ENCODE measurements at places on chromosomes 5 and 9. TPM values are rescaled to one million over a fixed set of nuclear protein-coding genes. Genes with fewer than 3 reads are reported as not detected.

DNA sequence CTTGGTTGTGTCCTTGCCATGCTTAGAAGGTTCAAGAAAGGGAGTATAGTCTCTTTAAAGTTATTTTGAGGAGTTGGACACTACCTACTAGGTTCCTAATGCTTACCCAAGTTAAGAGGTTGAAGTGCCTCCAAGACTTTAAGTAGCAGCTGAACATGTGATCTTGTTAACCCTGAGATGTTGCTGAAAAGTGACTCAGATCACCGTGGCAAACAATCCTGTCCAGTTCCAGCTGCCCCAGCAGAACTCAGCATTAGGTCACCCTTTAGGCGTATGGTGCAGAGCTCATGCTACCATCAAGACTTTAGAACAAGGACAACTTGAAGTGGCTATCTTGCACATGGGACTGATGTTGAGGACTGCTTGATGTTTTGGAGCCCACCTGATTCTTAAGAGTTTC, 22.5 kb downstream of the ZNF462 start:
- DNase-seq, result no peak

- DNase-seq, result no peak
Measured at GRCh38 chr9:132519033-132519432, 63.4 kb upstream of the BARHL1 start.

DNA sequence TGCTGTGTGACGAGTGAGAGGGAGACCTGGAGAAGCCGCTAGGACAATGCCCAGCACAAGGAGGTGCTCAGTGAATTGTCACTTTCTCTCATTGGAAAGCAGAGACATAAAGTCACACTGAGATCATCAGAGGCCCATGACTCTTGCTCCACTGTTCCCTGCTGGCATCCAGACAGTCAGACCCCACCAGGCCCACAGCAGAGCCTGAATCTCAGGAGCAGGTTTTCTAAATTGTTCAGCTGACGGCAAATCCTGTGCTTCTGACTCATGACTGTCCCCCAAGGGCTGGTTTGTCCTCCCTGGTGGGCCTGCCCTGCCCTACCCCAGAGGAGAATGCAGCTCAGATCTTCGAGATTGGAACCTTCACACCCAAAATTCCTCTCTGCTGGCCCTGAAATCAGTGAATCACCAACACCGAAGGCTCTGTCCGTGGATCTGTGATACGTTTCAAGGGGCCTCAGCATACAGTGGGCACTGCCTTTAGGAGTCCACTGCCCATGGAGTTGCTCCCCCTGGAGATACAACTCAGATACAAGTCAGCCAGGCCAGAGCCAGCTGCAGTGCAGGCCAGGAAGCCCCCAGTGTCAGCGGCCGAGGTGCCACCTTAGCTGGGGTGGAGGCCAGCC, 2.7 kb downstream of the PTGES start:
- no peak for DNase-seq

DNA sequence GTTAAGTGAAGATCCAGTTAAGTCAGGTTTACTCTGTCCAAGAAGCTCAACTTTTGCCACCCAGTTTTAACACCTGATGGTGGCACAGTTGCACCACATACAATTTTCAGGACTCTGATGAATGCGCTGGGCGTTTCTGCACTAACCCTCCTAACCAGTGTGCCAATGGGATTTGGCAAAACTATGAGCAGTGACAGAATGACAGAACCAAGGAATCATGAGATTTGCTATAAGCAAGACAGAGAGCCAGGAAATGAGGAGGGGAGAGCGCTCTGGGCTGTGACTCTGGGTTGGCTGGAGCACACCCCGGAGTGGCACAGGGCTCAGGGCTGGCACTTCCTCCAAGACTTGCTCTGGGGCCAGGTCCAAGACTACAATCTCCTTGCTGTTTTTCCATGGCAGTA, 84.1 kb downstream of the SH3PXD2B start:
- DNase-seq, result no peak

DNA sequence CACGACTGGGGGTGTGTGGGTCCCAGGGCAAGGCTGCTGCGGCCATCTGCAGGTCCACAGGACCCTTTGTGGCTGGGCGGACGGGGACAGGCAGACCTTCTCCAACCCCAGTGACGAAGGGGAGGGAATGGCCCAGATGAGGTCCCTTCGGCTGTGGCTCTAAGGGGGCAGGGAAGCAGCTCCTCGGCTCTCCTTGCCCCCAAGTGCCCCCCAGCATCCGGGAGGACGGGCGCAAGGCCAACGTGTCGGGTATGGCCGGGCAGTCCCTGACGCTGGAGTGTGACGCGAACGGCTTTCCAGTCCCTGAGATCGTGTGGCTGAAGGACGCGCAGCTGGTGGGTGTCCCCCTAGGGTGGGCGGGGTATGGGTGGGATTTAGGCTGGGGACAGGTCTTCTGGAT, 82.8 kb downstream of the HMCN2 start:
- no peak for DNase-seq

GRCh38 chr5:111463311-111463710, 49.0 kb downstream of the STARD4 start:
- no peak for DNase-seq

GRCh38 chr5:138975098-138975847, 100.1 kb upstream of the LRRTM2 start:
- DNase-seq, result no peak

- no peak for DNase-seq
Measured at GRCh38 chr5:17221843-17222636, 4.6 kb downstream of the BASP1 start.

DNA sequence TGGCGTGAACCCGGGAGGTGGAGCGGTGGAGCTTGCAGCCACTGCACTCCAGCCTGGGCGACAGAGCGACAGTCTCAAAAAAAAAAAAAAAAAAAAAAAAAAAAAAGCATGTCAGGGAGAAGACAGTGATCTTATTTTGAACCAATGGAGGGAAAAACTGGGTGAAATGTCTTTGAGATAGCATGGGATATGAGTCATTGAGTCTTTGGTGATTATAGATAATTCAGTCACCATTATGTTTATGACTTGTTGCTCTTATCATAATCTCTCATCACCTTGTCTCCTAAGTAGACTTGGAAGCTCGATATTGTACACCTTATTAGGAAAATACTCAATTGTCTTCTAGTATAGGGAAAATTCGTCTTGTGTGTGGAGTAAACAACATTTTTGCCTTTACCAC, 55.1 kb upstream of the KDM4C start:
- DNase-seq, result no peak

GRCh38 chr9:92650839-92651621, 18.9 kb downstream of the IPPK start:
- no peak for DNase-seq

GRCh38 chr5:110506378-110506777, 220.1 kb downstream of the TMEM232 start:
- DNase-seq, result no peak

GRCh38 chr5:69484891-69485290, 7.7 kb upstream of the OCLN start:
- DNase-seq, result no peak

CEP120 gene
- 39.2 TPM for total RNA-seq

IQGAP2 gene
- 8.8 TPM for total RNA-seq

SPACA9 gene
- total RNA-seq, result 1.2 TPM

ADCY2 gene
- not detected for total RNA-seq

CDH9 gene
- total RNA-seq, result not detected

PFN3 gene
- not detected for total RNA-seq

OSMR gene
- not detected for total RNA-seq
